ENCODE measurements at places on chromosomes 4 and X. TPM values are rescaled to one million over a fixed set of nuclear protein-coding genes. Genes with fewer than 3 reads are reported as not detected.

DCTD gene
- total RNA-seq = 147 TPM

IGFBP7 gene
- 0.63 TPM for total RNA-seq

NKX6-1 gene
- total RNA-seq = not detected

FRYL gene
- total RNA-seq = 46.7 TPM

RNF175 gene
- 0.54 TPM for total RNA-seq

PAGE2 gene
- not detected for total RNA-seq

BEND2 gene
- total RNA-seq = not detected

NSUN7 gene
- total RNA-seq = not detected

CRLF2 gene
- not detected for total RNA-seq

MTNR1A gene
- not detected for total RNA-seq

GABRA4 gene
- total RNA-seq = not detected

SPANXN4 gene
- total RNA-seq = not detected

ARHGAP36 gene
- not detected for total RNA-seq
